ENCODE measurements at places on chromosomes 3 and 15.

DNA sequence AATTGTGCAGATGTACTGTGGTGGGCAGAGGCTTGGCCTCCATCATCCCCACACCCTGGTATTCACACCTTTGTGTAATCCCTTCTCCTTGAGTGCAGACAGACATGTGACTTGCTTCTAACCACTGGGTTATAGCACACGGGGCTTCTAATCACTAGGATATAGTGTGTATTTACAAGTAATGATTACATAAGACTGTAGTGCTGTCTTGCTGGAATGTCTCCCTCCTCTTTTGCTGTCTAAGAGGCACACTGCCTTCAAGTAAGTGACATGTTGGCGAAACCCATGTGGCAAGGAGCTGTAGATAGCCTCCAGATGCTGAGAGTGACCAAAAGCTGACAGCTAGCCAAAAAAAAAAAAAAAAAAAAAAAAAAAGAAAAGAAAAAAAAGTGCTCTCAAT, 542.7 kb upstream of the MDFIC2 start:
- no peak for DNase-seq

DNA sequence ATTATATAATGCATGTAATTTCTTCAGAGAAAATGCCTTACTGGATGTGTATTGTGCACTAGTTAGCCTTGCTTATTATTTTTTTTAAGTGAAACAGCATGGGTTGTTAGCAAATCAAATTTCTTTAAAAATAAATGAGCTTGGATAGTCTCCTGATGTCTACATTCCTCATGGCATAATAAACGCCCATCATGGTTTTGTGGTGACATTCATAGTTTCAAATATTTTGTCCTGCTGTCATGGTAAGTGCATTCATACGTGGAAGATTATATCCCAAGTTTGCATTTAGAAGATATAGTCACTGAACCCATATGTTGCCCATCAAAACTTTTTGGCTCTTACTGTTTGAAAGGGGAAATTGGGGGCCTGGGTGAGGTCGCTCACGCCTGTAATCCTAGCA, 130.7 kb downstream of the ALCAM start:
- no peak for DNase-seq

DNA sequence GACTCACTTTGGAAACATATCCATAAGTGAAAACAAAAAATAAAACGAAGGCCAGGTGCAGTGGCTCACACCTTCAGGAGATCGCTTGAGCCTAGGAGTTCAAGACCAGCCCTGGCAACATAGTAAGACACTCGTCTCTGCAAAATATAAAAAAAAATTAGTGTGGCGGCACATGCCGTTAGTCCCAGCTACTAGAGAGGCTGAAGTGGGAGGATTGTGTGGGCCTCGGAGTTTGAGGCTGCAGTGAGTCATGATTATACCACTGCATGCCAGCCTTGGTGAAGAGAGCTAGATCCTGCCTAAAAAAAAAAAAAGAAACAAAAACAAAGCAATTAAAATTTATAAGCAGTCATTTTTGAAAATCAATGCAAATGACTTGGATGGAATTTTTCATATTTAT, 54.7 kb upstream of the NANOGP8 start:
- DNase-seq: no peak

DNA sequence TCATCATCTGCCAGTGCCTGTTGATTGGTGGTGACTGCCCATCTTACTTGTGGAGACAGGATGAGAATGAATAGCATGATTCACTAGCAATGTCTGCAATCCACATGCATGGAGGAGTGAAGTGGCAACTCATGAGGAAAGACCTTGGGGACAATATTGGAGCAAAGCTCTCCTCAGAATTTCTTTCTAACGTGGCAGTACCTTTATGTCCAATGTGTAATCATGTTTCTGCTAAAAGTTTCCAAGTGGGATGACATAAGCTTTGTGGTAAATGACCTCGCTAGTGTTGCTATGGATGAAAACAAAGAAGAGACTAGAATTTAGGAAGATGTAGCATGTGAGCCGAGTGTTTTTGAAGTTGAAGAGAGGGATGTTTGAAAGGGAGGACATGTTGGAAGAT, 117.8 kb downstream of the CPNE4 start:
- no peak for DNase-seq

DNA sequence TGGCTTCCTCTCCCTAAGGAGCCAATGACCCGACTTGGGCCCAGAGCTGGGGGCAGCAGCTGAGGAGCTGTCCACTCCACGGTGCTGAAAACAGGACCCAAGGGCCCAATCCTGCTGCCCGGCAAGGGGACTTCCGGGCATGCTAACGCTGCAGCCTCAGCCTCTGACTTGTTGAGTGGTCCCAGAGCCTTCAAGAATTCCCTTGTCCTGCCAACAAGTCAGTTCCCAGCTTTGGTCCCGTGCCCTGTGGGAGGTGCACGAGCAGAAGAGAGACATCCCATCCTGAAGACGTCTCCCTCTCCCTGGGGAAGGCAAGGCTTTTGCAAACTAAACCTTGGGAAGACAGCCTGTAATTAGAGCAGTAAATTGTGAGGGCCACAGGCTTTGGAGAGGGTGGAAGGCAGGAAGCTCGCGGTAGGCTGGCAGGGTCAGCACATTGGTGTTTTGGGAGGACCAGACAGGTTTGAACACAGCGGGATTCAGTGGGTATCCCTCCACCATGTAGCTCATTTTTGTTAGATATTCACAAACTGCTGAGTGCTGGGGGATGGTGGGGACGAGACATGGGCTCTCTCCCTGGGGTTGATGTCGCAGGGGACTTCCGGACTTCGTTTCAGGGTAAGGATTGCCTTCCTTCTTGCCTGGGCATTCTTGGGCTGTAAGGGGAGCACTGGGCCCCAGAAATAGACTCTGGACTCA, 29.8 kb upstream of the PRR23E start:
- no peak for DNase-seq

DNA sequence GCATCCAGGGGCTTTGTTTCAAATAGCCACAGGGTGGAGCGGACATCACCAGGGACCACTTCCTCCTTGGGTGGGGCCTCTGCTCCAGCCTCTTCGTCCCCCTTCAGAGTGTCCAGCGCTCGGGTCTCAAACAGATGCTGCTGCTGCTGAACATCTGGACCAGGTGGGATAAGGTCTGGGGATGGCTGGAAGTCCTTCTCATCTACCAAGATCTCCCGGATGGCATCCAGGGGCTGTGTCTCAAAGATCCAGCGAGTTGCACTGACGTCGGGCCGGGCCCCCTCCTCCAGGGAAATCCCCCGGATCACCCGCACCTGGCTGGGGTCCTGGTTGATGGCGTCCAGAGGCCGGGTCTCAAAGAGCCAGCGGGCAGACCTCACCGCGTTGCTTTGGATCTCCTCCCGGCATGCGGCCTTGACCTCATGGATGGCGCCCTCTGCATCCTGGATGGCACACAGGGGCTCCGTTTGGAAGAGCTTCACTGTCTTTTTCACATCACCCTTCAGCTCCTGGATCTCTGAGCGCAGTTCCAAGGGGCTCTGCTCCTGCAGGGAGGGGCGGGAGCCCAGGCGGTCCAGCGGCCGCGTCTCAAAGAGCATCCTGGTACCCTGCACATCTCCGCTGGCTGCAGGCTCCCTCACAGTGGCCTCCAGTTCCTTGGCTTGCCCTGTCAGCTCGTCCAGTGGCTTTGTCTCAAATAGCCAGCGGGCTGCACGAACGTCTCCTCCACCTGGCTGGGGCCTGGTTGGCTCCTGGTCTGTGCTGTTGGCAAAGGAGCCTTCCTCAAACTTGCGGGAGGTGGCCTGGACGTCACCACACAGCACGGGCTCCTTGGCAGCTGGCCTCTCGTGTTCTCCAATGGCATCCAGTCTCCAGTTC, 3.9 kb downstream of the XIRP1 start:
- DNase-seq: no peak

DNA sequence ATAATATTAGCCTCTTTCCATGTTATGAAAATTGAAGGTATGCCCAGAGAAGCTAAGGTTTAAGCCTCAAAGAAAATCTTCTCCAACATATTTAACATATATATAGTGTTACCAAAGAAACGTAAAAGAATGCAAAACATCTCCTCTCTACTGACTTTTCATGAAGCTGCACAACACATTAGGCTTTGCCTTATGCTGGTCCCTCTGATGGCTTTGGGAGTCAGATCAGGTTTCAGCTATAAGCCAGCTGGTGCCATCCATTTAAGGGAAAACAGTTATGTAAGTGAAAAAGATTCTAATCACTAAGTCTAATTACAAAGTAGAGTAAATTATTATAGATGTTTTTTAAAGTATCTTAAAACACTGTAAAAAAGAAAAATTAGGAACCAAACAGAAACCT, 410.5 kb downstream of the LSAMP start:
- DNase-seq: no peak

DNA sequence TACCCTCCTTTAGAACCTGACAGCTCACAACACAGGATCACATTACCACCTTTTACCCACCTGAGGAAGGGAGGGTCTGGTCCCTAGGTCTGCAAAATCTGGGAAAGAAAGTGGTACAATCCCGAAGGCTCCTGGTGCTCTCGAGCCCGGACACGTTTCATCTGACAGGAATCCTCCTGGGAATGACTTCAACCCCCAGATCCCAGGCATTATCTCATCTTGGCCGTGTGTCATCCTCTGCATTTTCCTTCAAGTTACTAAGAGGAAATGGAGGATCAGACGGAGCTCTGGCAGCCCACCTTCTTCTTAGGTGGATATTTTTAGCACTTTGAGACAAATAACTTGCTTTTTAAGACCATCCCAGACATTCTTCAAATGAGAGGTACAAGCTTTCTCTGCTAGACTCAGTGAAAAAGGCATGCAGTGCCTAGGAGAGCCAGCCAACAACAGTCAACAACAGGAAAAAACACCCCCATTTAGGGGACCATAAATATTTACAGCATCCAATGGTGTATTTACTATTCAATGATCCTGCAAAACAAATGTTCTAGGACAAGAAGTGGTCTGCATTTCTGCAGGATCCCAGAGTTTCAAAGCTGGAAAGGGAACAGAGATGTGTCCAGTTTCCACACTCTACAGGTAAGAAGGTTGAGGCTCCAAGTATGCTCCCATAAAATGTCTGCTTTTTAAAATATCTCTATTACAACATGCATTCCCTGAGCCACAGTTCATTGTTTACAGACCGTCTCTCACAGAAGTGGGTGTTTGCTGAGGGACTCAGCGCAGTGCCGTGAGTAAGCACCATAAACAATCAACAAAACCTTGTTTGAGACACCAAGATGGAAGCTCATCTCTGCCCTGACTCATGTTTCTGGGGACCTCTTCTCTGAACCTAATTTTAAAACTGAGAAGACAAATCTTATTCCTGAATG, 38.3 kb upstream of the ARHGEF3 start:
- DNase-seq: peak; percentile 28

- no peak for DNase-seq
These were observed 95.6 kb downstream of the RFX7 start for GRCh38 chr15:56148064-56148463.

DNA sequence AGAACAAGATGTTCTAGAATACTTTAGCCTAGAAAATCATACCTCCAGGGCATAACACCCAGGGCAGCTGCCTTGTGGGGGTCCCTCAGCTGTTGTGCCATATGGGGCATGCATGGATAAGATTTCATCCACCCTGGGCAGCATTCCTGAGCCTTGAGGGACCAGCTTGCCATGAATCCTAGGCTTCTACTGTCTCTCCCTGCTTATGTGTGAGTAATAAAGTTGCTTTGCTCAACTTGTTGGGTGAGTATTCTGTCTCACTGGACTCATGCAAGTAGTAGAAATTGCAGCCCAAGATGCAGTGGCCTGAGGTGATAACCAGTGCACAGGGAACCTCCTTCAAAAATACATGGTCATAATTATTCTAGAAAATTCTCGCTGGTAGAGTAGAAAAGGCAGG, 52.1 kb upstream of the EPHB1 start:
- no peak for DNase-seq

GRCh38 chr3:10021856-10022775, 4.1 kb upstream of the FANCD2 start:
- DNase-seq: no peak

DNA sequence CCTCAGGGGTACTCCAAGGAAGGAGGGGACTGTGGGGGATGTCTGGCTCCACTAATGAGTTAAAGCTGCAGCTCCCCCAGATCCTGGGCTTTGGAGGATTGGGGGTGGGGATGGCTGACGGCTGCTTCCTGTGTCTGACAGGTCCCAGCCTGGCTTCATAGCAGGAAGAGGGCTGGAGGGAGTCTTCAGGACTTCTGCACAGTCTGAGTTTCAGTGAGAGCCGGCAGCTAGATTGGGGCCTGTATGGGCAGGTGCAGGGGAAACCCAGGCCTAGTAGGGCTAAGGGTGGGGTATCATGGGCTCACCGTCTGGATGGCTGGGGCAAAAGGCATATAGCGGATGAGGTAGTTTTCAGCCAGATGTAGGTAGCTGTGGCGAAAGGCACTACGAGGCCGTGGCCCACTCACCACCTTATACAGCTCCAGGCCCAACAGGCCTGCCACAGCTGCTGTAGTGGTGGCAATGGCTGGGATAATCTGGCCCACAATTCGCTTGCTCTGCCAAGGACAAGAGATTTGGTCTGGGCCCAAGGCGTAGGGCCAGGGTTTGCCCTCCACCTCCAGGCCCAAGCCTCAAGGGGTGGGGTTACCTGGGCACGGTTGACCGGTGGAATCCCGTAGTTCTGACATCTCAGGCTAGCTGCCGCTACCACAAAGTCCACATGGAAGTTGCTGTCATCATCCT, 4.5 kb downstream of the INKA1 start:
- peak; percentile 62 for DNase-seq

GRCh38 chr15:78509726-78510312, 2.4 kb downstream of the HYKK start:
- no peak for DNase-seq

GRCh38 chr3:126267169-126267975, 87.0 kb upstream of the ALDH1L1 start:
- peak; percentile 93 for DNase-seq

GRCh38 chr15:95793231-95793630, 537.3 kb upstream of the NR2F2 start:
- no peak for DNase-seq

GRCh38 chr3:120177151-120177550, 82.9 kb upstream of the GSK3B start:
- peak; percentile 94 for DNase-seq

DNA sequence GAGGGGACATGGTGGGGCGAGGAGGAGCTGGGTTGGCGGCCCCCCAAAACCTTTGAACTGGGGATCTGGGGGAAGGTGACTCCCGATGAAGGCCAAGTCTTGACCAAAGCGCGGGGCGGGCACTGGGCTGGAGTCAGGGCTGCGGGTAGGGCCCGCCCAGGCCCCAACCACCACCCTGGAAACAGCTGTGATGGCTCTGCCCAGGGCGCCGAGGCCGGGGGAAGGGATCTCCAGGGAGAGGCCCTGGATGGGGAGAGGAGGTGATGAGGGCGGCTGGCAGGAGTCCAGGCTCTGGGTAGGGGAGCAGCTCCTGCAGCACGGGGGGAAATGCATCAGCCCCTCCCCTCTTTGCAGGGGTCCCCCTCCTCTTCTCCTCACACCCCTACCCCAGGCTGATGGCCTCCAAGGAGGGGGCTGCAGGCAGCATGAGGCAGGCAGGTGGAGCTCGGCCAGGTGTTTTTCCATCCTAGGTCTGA, 5.9 kb upstream of the C15orf39 start:
- DNase-seq: no peak

- peak; percentile 17 for DNase-seq
These were observed 472 bp downstream of the CHST14 start for GRCh38 chr15:40471105-40471807.

DNA sequence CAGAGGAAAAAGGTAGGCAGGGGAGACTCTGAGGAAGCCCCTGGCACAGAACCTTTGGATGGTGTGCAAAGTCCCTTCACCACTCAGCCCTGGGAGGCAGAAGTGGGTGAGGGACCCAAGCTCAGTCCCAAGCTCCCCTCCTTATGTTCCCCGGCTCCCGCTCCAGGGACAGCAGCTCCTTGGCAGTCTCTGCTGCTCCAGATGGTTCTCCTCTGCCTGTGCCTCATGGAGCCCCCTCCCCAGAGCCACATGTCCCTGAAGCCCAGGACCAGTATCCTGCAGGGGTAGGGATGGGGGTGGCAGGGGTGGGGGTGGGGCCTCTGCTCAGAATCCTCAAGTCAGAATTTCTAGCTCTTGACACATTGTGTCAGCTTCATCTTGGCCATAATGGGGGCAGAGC, 8.0 kb upstream of the CAMKV start:
- no peak for DNase-seq
